ENCODE measurements at places on chromosomes 6 and 20.

- DNase-seq = no peak
Observed at GRCh38 chr6:150008588-150008987, 16.7 kb downstream of the RAET1L start.

- no peak for DNase-seq
Observed at GRCh38 chr6:132494954-132495353, 18.0 kb downstream of the STX7 start.

DNA sequence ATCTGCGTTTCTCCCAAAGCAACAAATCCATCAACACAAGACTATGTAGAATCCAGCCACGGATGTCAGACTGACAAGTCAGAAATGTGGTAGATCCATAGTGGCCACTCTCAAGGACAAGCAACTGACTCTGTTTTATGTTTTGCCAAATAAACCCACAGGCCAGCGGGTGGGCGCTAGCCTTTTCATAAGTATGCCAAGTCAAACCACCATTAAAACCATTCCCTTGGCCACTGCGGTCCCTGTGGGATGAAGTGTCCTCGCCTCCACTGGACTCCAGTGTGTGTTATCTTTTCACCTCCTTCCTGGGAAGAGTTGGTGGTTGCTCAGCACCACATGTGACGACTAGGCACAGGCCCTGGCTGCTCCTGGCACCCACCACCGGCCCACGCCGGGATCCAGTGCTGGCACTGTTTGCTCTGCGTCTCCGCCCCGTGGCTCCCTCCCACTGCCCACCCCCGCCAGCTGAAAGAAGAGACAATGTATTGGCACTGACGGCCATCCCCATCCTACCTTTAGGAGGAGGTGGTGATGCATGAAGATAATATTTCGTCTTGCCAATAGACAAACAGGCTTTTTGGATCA, 103.4 kb downstream of the FOXC1 start:
- no peak for DNase-seq

DNA sequence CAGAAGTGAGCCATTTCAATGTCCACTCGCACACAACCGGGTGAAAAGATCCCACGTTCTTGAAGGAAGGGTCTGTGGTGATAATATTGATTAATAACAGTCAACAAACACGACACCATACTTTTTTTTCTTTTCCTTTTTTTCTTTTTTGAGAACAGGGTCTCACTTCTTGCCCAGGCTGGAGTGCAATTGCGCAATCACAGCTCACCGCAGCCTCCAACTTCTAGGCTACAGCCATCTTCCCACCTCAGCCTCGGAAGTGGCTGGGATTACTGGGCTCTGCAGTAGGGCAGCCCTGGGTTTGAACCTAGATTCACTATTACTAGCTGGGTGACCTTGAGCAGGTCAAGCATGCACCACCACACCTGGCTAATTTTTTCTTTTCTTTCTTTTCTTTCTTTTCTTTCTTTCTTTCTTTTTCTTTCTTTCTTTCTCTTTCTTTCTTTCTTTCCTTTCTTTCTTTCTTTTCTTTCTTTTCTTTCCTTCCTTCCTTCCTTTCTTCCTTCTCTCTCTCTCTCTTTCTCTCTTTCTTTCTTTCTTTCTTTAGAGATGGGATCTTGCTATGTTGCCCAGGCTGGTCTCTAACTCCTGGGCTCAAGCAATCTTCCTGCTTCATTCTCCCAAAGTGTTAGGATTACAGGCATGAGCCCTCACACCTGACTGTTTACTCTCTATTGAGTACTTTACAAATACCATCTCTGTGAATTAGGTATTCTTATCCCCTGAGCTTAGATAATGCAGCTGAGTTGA, 123.9 kb downstream of the SNX5 start:
- DNase-seq = no peak

GRCh38 chr6:135236732-135237131, 55.6 kb downstream of the MYB start:
- no peak for DNase-seq

DNA sequence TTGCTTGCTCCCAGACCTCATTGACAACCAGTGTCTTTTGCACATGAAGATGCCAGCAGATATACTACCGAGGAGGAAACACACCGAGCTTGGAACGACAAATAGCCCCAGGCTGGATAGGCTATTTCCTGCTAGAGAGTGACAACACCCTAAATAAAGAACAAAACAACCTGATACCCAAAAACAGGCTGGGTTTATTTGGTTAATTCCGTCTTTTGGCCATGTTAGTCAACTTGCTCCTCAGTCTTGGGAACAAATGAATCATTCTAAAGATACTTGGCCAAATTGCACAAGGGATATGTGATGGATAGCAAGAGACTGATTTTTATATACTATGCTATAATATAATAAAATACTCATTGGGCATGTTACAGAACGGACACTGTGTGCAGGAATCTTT, 11.5 kb upstream of the MUC22 start:
- no peak for DNase-seq

- no peak for DNase-seq
Observed at GRCh38 chr6:47073125-47074110, 31.3 kb upstream of the ADGRF1 start.

DNA sequence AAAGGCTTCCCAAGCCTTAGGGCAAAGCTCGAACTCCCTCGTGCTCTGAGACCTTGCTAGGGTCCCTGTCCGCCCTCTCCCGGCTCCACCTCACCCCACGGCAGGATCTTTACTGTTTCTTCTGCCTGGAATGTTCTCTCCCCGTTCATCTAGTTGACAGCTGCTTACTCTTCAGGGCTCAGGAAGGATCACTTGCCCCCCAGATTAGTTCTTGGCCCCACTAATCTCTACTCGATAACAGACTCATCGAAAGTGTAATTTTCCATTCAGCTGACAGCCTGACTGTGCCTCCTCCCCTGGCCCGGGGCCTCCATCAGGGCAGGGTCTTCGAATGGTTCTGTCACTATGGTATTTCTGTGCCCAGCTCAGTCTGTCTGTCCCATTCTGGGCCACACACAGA, 3.1 kb downstream of the MAP1LC3A start:
- DNase-seq = no peak

DNA sequence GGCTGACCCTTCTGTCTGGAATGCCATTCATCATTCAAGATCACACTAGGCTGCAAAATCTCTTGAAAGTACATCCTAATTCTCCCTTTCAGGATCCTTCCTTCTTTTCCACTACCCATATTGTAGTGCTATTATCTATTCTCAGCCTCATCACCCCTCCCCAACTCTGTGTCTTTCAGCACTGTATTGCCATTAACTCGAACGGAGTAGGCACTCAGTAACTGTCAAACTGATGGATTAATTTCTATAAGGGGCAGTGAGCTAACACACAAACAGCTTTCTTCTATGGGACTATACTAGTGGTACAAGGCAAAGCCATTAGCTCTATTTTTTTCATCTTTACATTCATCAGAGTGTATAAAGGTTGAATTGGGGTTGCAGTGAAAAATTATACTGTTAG, 46.6 kb downstream of the LAMA4 start:
- no peak for DNase-seq

DNA sequence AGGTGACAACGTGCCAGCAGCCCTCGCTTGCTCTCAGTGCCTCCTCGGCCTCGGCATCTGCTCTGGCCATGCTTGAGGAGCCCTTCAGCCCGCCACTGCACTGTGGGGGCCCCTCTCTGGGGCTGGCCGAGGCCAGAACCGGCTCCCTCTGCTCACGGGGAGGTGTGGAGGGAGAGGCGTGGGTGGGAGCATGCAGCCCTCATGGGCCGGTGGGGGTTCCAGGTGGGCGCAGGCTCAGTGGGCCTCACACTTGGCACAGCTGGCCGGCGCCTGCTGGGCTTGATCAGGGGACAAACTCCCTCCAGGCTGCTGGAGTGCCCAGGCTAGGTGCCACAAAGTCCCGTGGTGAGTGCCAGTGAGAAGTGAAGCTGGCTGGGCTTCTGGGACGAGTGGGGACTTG, 566.6 kb upstream of the ID4 start:
- no peak for DNase-seq

DNA sequence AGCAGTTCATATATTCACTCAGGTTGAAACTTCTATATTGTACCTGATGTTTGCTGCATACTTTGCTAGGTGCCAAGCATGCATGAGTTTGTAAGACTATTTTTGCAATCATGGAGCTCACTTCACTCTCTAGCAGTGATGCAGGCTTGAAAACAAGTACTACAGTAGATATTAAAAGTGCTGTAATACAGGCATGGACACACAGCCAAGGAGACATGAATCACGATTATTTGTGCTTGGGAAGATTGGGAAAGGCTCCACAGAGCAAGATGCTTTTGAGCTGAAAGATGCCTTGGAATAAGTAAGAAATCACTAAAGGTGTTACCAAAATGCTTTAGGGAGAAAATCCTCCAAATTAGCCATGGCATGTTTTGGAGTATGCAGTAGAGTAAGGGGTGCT, 427.4 kb downstream of the UTRN start:
- DNase-seq = no peak

DNA sequence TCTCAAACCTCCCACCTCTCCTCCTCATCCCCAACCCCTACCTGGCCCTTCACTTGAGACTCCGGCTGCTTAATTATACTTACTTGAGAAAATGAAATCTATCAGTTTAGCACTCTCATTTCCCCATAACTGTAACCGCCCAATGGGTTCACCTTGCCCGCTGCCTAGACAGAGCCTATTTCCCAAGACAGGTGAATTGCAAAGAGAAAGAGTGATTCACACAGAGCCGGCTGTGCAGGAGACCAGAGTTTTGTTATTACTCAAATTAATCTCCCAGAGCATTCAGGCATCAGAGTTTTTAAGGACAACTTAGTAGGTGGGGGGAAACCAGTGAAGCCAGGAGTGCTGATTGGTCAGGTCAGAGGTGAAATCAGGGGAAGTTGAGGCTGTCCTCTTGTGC, 301.4 kb upstream of the CDYL start:
- DNase-seq = no peak

DNA sequence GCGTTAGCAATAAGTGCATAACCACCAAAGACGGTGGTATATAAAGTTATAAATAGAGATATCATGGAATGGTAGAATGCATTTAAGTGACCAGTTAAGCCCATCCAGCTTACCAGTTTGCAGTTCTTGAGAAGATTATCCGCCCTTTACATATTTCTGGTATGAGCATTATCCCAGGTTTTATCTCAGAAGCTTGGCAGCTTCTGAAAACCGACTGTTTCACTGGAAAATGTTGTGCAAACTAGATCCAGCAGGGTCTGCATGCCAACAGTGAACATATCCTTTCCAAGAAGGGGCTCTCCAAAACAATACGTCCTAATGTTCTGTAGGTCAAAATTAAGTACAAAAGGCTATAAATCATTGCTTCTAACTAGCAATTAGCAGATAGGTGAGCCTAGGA, 29.5 kb upstream of the SHLD1 start:
- no peak for DNase-seq

Measured in hindlimb muscle (tissue), 1 donor.